ENCODE measurements at places on chromosomes 13 and 19.

DNA sequence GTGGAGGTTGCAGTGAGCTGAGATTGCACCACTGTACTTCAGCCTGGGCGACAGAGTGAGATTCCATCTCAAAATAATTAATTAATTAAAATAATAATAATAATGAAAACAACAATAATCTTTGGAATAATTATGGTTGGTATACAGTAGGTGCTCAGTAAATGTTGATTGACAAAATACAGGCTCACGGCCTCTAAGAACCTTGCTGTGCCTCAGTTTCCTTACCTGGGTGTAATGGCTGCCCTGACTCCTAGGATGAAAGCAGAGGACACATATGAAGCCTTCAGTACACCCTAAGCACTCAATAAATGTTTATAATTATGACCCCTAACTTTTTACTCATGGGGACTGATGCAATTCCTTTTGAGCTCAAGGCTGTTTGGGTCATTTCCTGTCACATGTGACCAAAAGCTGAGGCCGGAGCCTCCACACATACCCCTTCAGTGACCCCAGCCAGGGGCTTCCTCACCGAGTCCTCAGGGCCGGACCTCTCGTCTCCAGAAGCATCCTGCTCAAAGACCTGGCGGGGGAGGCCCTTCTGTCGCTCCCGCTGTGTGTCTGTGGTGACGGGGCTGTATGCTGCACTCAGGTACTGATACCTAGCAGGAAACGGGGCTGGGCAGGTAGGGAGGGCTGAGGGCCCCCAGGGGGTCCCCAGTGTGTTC, 10.5 kb downstream of the DOCK6 start:
- no peak for DNase-seq

- no peak for DNase-seq
Observed at GRCh38 chr19:3547301-3547731, 8.3 kb downstream of the TEKTIP1 start.

GRCh38 chr13:106986033-106986484, 418.1 kb upstream of the ARGLU1 start:
- no peak for DNase-seq

GRCh38 chr13:46202188-46202795, 9.4 kb upstream of the LRRC63 start:
- DNase-seq, result no peak

DNA sequence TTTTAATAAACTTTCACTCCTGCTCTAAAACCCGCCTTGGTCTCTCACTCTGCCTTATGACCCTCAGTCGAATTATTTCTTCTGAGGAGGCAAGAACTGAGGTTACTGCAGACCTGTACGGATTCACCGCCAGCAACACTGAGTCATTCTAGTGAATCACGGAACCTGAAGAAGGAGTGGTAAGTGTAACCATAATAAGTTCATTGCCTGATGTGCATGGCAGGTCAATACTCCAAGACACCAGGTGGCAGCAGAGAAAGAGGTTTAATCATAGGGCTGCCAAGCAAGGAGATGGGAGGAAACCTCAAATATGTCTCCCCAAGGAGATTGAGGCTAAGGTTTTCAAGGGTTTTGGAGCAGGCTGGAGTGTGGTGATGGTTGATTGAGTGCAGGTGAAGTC, 204.3 kb upstream of the IPO5 start:
- DNase-seq, result no peak

DNA sequence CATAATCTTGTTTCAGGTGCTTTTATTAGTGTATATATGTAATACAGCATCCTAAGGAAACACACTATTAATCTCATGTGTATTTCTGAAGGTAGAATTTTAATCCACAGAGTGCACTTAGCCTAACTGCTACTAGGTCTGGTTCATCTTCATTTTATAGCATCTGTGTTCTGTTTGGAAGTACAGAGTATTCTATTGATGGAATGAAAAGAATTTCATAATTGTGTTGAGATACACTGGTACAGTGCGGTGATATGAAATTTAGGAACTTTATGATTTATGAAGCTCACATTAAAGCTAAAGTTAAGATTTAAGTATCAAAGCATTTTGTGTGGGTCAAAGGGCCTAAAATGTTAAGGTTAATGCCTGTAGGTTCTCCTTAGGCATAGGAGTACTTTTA, 6.0 kb downstream of the PCDH17 start:
- no peak for DNase-seq

- no peak for DNase-seq
Observed at GRCh38 chr19:45771311-45771933, 2.4 kb upstream of the SIX5 start.

DNA sequence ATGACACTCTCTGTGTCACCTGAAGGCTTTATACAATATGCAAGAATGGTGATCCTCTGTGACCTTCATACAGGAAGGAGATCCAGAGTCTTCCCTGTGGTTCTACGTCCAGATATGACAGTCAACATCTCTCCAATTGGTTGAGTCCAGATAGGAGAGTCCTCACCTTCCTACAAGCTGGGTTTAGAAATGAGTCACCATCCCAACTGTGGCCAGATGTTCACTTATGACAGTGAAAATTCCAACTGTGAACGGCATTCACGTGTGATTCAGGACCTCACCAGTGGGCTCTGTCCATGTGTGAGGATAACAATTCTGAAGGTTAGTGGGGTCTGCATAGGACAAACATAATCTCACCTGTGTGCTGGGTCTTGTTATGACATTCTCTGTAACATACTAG, 52.5 kb upstream of the ZNF728 start:
- DNase-seq, result no peak

DNA sequence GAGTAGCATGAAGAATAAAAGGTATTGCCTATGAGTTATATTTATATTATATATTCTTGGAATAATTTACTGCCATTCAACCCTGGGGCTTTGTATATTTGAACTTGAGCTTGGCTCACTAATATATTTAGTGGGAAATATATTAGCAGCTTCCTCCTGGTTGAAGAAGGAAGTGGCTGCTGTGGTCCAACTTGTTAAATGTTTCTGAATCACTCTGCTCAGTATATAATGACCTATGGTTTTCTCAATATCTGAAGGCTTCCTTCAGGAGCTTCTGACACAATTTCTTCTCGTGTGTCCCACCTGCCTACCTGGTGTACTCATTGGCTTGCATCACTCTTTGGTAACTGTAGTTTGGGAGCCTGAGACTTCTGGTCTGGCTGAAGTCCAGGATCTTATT, 646.4 kb downstream of the TBC1D4 start:
- no peak for DNase-seq

DNA sequence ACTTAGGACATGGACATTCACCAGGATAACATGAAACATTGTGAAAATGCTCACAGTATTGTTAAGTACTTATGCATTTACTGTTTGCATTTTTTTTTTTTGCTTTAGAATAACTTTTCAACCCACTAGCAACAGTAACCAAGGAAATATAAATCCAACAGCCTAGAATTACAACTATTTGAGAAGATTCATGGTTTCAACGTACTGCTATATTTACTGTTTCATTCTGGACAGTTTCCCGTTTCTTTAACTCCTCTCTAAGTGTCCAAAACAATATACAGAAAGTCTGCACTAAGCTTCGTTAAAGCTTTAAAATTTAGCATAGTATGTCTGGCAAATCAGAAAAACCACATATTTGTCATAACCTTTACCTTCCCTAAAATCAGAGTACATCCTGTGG, 2.7 kb downstream of the SMAD9 start:
- no peak for DNase-seq

- no peak for DNase-seq
Observed at GRCh38 chr13:41864658-41865057, 96.3 kb downstream of the VWA8 start.

GRCh38 chr19:42480335-42481095, 37.8 kb upstream of the CXCL17 start:
- DNase-seq, result no peak

- DNase-seq, result no peak
Observed at GRCh38 chr19:39826311-39826945, 7.5 kb downstream of the DYRK1B start.

DNA sequence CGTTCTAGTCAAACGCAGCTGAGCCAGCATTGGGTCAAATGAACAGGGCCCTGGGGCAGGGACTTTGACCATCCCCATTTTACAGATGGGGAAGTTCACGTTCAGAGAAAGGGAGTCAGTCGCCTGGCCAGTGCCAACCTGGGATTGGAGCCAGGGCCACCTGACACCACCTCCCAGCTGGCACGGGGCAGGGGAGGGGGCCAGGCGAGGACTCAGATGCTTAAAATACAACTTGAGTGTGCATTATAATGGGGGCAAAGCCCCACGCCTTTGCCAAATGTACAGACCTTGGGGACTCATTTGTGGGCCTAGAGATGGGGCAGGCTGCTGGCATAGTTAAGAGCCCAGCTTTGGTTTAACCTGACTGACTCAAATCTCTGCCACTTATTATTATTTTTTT, 14.6 kb downstream of the PRR12 start:
- no peak for DNase-seq

DNA sequence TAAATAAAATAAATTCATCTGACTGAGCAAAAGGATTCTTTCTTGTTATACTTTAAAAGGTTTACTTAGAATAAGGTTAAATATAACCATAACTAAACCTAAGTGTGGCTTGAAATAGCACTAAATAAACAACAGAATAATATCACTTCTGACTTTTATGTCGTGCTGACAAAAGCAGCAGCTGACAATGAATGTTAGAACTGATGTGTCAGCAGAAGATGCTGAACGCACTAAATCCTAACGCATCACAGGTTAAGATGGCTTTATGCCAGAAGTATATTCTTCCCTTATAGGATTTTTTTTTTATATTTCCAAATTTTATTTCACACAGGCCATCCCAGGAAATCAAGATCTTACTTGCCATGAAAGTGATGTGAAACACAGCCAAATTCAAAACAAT, 558.3 kb upstream of the NBEA start:
- DNase-seq, result no peak

DNA sequence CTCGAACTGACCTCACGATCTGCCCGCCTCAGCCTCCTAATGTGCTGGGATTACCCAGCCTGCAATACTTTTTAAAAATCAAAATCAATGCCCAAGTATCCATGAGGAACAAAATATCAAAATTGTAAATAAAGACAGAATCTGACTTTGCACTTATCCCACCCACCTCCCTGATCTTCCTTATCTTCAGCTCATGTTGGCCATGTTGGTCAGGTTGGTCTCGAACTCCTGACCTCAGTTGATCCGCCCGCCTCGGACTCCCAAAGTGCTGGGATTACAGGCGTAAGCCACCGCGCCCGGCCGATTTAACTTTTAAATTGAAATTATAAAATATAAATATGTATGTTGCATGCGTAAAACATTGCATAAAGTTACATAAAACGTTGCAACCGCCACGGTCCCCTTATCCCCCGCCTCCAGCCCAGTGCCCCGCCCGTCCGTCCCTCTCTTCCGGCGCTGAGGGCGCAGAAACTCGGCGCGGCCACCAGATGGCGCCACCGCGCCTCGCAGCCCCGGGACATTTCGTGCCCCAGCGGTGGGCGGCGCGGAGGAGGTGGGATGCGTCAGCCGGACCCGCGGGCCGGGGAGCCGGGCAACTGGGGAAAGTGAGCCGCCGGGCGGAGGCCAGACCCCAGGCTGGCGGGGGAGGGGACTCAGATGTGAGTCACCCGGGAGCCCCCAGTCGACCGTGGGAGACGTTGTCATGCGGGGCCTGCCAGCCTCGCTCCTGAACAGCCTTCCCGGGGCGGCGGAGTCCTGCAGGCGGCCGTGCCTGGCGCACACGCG, 1.5 kb upstream of the GADD45B start:
- peak; percentile 17 for DNase-seq

GRCh38 chr13:33721724-33722123, 96.2 kb upstream of the RFC3 start:
- no peak for DNase-seq

- DNase-seq, result no peak
Observed at GRCh38 chr19:33440682-33441081, 67.2 kb downstream of the CEBPG start.
